ENCODE measurements at places on chromosomes 6 and 20.

DNA sequence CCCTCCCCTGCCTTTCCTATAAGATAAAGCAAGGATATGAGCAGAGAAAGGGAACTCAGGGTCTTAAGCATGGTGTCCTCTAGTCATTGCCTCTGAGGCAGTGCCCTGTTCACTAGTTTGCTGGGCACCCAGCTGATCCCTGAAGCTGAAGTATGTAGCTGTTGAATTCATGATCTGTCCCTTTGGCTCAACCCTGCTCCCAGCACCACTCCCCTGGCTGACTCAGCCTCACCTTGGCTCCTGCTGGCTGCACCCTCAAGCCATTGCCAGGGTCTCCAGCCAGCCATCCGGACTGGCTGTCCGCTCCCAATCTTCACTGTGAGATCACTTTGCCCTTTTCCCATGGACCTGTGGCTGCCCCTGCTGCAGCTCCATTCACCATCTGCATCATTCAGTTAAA lies 25.9 kb upstream of the UST start:
- no peak for DNase-seq

DNA sequence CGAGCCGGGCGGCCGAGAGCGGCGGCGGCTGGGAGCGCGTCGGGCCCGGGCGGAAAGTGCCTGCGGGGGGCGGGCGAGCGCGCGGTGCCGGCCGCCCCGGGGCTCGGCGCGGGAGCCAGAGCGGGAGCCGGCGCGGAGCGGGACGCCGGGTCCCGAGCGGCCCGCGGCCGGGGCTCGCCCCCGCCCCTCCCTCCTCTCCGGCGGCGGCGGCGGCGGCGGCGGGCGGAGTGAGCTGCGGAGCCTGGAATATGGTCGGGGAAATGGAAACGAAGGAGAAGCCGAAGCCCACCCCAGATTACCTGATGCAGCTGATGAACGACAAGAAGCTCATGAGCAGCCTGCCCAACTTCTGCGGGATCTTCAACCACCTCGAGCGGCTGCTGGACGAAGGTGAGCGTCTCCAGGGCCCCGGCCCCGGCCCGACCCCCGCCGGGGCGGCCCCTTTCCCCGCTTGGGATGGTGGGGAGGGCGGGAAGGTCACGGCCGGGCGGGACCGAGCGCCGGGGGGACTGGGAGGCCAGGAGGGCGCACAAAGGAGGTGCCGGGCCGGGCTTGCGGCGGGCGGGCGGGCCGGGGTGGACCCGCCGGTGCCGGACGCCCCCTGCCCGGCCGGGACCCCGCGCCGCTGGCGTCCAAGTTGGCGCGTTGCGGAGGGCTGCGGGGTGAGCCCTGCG lies 565 bp downstream of the QKI start:
- peak; percentile 50 for DNase-seq

GRCh38 chr6:125904871-125905270 lies 51.7 kb upstream of the HINT3 start:
- DNase-seq, result no peak

DNA sequence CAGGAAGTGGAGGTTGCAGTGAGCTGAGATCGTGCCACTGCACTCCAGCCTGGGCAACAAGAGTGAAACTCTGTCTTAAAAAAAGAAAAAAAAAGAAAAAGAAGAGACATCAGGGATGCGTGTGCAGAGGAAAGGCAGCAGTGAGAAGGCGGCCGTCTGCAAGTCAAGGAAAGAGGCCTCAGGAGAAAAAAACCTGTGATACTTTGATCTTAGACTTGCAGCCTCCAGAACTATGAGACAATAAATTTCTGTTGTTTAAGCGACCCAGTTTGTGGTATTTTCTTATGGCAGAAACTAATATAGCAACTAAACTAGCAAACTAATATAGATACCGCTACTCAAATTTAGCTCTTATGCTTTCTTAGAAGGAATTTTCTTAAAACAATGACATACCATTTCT lies 36.1 kb downstream of the FGD2 start:
- DNase-seq, result no peak

DNA sequence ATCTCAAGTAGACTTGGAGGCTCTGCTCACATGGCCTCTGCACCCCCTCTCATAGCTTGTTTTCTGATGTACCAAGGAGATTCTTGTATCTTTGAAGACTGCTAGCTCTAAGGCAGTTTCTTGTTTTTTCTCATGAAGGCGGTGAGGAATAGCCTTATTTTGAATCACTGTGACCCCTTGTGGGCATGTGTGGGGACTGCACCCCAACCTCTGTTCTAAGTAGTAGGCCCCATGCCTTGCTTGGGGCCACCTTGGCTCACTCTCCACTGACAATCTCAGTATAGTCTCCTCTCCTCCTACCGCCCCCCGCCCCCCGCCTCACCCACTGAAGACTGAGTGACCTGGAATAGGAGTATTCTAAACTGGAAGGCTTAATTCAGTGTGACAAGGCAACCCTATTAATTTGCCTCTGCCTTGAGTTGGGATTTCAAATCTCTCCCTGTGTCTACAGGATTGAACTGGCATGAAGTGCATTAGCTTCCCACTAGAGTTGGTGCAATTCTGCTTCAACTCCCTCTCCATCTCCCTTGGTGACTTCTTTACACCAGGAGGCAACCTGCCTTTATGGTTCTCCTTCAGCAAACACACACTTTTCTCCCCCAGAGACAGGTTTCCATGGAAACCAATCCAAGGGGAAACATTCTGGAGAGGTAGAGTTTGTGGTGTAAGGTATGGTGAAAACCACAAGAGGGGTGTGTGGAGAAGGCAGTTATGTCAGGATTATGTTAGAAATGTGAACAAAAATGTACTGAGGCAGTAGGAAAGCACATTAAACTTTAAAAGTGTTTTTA lies 75.4 kb upstream of the ECI2 start:
- peak; percentile 85 for DNase-seq

- peak; percentile 100 for DNase-seq
Observed at GRCh38 chr20:35616465-35617396, 1.1 kb downstream of the SPAG4 start.

DNA sequence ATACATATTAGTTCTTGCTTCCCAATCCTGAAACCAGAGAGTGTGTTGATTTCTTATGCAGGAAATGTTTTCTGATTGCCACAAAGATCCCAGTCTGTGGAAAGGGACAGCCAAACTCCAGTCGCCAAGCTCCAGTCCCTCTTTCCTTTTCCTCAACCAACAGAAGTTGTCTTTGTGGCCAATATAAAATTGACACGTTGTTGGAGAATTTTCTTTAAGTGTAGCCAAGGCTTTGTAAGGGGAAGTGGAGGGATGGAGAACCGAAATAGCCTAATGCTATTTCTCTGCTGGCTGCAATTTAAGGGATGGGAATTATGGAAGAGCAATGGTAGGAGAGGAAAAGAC lies 5.4 kb downstream of the ADGRB3 start:
- no peak for DNase-seq

- peak; percentile 93 for DNase-seq
Observed at GRCh38 chr6:159038914-159039884, 5.6 kb downstream of the TAGAP start.

- DNase-seq, result peak; percentile 17
Observed at GRCh38 chr20:328975-329695, 3.8 kb downstream of the SOX12 start.

DNA sequence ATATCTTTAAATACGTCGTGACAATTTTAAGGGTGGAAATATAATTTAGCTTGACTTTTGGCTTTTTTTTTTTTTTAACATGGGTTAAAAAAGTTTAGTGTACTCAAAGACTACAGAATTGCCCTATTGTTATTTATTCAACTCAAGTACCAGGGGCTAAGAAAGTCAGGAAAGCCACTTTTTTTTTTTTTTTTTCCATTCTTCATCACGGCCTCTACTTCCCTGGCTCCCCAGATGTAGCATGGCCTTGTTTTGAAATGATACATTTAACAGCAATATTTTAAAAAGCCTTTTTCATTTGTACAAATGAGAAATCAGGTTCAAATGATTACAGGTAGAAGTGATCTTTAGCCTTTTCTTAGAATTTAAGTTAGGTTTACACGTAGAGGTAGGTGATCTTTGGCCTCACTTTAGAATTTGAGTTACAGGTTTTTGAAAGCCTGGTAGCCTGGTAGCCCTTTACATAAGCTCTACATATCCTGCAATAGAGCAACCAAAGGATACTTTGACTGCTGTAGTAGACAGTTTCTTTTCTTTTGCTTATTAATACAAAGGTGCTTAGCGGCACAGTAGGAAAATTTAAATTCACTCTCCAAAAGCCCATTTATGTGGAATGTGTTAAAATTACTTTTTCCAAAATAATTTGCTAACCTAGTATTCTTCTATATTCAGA lies 160.5 kb upstream of the MMS22L start:
- DNase-seq, result no peak

DNA sequence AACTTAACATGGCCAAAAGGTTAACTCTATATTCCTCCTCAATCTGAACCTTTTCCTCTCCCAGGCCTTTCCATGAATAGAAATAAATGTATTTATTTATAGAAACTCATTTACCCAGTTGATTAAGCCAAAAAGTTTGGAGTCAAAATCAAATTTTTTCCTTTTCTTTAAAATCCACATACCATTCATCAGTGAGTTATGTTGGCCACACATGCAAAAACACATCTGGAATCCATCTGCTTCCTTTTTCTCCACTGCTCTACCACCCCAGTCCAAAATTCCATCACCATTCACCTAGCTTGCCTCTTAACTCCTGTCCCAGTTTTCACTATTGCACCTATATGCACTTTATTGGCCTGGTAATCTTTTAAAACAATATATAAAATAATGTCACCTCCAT lies 62.4 kb upstream of the TMEM200A start:
- no peak for DNase-seq

DNA sequence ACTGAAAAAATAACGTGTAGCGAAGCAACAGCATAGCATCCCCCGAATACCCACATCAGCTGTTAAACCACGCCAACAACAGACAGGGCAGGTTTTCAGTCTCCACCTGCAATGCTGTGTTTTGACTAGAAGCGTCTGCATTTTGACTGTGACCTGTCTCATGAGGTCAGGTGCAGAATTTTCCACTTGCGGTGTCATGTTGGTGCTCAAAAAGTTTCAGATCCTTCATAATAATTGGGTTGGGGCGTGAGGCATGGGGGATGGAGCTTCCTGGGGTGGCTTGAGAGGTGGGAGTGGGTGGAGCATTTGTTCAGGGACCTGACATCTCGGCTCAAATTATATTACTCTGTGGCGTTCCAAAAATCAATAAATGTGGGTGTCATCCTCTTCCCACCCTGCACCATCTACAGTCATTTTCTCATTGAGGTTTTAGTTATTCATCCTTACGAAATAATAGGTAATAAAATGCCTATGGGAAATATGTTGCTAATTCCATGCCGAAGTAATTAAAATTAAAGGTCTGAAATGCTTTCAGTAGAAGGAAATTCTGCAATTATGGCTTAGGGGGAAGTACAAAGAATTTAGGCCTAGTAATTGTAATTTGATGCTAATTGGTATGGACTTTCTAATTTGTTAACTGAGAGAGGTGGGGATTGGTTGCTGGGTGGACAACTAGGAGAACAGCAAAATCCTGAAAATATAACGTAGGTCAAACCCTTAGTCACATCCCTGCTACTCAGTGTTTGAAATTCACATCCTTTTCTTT lies 81.0 kb downstream of the TIAM2 start:
- no peak for DNase-seq

GRCh38 chr6:88730611-88731011 lies 232.8 kb downstream of the RNGTT start:
- DNase-seq, result no peak

GRCh38 chr6:163754866-163755265 lies 340.3 kb downstream of the QKI start:
- DNase-seq, result no peak

DNA sequence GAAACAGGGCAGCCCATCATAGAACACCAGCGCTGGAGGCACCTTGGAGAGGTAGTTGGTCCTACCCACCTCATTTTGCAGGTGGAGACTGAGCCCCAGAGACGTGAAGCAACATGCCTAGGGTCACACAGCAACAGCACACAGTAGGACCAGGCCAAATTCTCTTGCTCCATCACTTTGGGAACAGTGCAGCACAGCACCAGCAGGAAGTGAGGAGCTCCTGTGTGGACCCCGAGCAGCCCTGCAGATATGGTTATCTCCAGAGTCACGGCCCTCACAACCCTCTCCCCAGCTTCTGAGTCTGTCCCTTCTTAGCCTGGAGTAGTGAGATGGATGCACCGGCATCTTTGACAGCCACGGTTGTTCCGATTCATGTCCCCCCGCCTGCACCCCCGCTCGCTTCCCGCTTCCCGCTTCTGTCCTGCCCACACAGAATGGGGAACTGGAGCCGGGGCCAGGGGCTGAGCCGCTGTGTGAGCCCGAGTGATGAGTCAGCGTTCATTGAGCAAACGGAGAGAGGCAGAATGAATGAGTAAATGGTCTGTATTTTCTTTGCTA lies 72.6 kb upstream of the DUSP22 start:
- DNase-seq, result peak; percentile 88

DNA sequence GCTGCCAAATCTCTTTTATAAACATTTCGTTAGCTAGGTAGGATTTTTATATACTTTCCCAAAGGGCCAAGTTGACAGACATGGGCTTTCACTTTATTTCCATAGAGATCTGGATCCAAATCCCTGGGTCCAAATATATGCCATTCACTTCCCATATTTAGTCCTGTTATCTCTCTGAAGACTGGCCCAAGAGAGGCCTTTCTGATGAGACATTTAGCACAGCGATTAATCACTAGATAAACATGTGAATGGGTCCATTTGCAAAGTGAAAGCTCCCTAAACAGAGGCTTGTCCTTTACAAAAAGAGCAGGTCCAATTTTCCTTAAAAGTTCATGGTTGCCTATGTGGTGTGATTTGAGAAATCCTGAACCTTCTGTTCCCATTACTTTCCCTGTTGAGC lies 132.6 kb downstream of the TRMT11 start:
- DNase-seq, result no peak

DNA sequence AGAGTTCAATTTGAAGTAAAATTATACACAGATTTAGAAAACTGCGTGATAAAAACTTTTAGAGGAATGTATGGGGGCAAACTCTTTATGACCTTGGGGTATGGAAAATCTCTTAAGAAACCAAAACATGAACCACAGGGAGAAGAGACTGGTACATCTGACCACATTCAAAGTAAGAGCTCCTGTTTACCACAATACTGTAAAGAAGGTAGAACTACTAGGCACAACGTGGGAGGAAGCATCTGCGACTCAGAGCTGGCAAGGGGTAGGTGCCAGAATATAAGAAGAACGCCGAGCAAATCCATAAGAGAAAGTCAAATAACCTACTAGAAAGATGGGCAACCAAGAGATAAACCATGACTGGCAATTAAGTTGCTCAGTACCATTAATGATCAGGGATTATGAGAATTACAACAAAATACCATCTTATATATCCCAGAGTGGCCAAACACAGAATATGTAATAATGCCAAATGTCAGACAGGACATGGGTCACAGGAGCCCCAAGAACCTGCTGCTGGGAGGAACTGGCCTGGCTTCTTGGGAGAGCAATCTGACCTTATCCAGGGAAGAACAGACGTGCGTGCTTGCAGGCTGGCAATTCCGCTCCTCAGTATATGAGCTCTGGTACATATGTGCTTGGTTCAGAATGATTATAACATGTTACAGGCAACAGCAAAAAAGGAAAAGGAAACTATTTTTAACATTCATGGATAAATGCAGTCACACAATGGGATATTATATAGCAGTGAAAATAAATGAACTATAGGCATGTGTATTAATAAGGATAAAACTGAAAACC lies 50.2 kb downstream of the INSM1 start:
- no peak for DNase-seq

GRCh38 chr20:14830899-14831298 lies 493.5 kb upstream of the FLRT3 start:
- DNase-seq, result no peak

GRCh38 chr6:169862892-169863525 lies 111.6 kb downstream of the ERMARD start:
- DNase-seq, result no peak
